NCI-H2081 treated with DMSO at 0.1 percent for 48 hours (cell line): ENCODE measurements at places on chromosomes 7 and 10.

GRCh38 chr7:38222481-38223096 lies 44.5 kb downstream of the STARD3NL start:
- DNase-seq, result peak; percentile 40

- DNase-seq, result no peak
These were observed 455.7 kb downstream of the DNAJB6 start for GRCh38 chr7:157792241-157793086.

DNA sequence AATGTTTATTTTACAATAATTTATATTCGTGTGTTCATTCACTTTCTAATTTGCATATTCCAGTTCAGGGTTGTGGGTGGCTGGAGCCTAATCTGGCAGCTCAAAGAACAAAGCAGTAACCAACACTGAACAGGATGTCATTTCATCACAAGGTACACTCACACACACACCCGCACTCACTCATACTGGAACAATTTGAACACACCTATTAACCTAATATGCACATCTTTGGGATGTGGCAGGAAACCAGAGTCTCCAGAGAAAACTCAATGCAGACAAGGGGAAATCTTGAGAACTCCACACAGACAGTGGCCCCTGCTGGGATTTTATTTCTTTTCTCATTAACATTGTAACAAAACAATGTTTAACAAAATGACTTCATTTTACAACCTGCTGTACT lies 97.4 kb downstream of the TWIST1 start:
- no peak for DNase-seq

DNA sequence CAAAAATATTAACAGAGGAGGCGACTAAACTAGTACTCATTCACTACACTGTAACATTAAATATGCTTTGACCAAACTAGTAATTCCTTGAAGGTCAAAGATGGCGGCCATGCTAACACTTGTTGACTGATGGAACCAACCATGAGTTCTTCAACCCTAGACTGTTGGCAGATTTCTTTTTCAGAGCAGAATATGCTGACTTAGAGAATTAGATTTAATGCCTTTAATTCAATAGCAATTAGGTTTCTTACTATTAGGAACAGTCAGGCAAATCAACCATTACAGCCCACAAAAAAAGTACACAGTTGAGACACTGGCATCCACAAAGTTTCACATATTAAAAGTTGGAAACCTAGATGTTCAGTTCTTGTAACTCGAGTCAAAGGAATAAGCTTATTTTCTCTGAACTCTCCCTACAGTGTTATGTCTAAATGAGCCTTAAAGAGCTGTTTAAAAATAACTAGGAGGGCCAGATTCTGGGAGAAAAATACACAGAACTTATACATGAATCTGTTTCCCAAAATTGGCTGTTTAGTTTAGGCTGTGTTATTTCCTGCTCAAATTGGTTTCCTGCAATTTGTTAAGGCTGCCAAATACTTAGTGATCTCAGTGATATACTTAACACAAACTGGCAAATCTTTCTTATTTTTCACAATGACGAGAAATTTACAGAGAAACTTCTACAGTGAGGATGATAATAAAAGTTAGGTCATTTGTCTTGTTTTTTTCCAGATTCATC lies 17.6 kb downstream of the CHCHD3 start:
- no peak for DNase-seq

- no peak for DNase-seq
These were observed 195.5 kb downstream of the SLC25A13 start for GRCh38 chr7:96126382-96126781.

DNA sequence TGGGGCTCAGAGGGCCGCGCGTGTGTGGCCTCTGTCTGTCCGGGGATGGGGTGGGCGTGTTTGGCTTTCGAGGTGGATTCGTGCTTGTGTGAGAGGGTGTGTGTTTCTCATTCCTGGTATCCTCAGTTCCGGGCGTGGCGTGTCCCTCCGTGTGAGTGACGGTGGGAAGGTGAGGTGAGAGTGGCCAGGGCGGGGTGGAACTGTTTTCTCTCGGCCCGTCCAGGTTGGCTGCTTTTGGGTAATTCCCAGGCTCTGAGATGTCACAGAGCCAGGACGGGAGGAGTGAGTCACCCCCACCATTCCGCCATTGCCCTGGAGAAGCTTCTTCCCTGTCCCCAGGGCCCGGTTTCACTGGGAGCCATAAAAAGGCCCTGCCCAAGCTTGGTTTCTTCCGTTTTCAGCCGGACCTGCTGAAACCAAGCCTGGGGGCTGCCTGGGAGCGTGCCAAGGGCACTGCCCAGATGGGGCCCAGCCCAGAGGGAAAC lies 21.3 kb upstream of the CLDN4 start:
- DNase-seq, result no peak

- no peak for DNase-seq
These were observed 14.0 kb downstream of the AMZ1 start for GRCh38 chr7:2701832-2702593.

DNA sequence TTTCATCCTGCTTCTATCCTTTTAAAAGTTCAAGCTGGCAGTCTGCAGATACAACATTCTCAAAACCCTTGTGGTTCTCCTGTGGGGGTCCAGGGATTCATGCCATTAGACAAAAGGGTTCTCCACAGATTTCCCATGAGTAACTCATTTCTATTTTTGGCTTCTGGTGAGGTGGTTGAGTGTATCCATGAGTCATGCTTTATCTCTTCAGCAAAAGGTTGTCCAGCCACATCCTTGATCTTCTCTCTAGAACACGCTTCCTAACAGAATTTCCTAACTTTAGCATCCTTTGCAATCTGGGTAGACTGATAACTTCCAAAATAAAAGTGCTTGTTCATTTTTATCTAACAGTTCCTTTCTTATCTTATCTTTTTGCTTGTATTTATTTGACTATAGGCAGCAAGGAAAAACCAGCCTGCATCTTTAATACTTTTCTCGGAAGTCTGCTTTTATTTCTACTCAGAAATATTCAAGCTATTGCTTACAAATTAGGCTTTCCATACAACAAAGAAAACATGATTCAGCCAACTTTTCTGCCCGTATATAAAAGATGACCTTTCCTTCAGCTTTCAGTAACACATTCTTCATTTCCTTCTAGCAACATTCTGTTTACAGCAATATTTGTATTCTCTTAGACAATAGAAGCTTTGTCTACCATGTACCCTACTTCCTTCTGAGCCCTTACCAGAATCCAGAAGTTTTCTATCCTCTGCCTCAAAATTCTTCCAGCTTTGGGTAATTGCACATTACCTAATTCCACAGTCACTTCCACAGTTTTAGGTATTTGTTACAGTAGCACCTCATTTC lies 79.3 kb upstream of the IL6 start:
- no peak for DNase-seq

- no peak for DNase-seq
These were observed 9.4 kb downstream of the NXPH1 start for GRCh38 chr7:8442814-8443304.

DNA sequence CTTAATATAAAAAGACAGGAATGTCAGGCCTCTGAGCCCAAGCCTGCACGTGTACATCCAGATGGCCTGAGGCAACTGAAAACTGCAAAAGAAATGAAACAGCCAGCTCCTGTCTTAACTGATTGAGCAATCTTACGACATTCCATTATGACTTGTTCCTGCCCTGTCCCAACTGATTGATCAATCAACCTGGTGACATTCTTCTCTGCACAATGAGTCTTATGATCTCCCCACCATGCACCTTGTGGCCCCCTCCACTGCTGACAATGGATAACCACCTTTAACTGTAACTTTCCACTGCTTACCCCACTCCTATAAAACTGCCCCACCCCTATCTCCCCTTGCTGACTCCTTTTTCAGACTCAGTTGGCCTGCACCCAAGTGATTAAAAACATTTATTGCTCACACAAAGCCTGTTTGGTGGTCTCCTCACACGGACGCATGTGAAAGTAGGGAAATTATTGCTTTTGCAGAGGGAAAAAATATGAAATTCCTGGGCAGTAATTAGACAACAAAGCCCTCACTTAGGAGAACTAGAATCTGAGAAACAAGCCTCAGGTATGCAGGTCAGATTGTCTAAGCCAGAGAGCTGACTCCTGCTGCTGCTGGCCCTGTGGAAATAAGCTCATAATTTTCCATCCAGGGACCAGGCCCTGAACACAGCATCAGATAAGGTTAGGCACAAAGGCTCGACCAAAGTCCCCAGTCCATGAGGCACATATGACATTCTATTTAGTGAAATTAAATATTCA lies 5.3 kb downstream of the CYP3A7 start:
- no peak for DNase-seq

- DNase-seq, result no peak
These were observed 312.4 kb downstream of the CACNA2D1 start for GRCh38 chr7:82131215-82131614.

DNA sequence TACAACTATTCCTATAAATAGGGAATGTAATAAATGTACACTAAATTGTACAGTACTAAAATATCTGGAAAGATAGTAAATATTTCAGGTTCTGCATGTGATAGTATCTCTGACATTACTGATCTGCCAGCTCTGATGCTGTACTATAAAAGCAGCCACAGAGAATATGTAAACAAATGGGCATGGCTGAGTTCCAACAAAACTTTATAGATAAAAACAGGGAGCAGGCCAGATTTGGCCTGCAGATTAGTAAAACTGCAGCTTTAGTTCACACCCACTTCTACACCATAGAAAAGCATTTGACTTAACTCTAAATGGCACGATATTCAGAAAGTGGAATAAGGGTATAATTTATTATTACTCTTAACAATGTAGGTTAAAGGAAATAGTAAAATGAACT lies 18.8 kb upstream of the TLL2 start:
- DNase-seq, result no peak

- no peak for DNase-seq
These were observed 377.2 kb downstream of the PARD3 start for GRCh38 chr10:34437906-34438305.

- no peak for DNase-seq
These were observed 61.0 kb downstream of the FAS start for GRCh38 chr10:89051593-89051992.

DNA sequence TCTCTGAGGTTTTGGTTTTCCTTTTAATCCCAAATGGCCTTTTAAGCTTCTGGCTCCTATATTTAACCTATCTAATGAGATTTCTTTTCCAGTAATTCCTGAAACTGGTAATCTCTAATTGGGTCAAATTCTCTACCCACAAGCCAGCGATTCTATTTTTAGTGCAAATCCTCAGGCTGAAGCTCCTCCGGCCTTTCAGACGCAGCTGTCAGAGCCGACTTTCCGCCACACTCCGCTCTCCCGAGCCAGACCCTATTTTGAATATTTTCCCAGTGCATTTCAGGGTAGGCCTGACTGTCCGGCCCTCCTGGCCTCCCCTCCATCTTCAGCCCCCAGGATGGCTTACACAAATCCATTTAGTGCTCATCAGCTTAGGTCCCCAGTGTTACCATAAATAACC lies 9.7 kb upstream of the ADCY1 start:
- no peak for DNase-seq

- no peak for DNase-seq
These were observed 1.4 kb upstream of the THSD7A start for GRCh38 chr7:11833431-11833830.

- DNase-seq, result no peak
These were observed 38.4 kb upstream of the ENO4 start for GRCh38 chr10:116810895-116811294.

DNA sequence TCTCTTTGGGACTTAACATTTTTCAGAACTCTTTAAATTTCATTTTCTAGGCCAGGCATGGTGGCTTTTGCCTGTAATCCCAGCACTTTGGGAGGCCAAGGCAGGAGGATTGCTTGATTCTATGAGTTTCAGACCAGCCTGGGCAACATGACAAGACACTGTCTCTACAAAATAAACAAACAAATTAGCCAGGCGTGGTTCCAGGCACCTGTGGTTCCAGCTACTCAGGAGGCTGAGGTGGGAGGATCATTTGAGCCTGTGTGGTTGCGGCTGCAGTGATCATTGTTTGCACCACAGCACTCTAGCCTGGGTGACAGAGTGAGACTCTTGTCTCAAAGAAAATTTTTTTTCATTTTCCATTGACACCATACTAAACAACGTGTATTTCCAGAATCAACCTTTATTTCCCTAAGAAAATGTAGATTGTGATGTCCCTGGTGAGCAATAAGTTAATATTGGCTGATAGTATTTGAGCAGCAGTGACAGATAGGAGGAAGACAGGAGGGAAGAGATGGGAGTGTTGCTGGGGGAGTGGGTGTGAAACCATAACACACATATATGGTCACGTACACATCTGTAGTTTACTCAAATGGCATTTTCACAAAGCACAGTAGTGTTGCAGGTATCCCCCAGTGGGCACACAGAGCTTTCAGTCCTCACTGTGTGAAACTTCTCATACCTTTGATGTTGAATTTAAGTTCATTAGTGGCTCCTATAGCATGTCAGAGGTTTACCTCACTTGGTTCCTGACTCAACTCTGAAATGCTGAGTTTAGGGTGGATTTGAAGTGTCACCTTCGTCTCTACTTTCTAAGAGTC lies 205.6 kb downstream of the AUTS2 start:
- DNase-seq, result no peak

- DNase-seq, result no peak
These were observed 212.3 kb downstream of the DKK1 start for GRCh38 chr10:52526251-52526823.

DNA sequence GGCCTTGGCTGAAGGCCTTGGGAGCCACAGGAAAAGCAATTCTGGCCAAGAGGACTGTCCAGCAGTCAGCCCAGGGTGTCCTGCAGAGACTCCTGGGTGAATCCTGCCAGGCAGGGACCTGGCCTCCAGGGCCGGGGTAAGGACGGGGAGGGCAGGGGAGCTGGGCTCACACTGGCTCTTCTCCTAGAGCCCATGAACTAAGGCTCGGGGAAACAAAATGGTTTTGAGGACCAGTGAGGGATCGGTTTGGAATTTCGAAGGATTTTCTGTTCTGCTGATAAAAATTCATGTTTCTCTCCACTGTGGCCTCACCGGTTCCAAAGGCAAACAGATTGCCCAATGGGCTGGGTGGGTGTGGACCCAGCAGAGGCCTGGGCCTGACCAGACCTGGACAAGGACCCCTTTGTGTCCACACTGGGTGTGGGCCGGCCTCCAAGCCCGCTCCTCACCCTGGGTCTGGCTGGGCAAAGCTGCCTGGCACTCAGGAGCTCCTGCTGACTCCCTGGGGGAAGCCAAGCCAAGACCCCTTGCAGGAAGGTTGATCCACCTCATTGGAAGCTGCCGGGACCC lies 27.3 kb downstream of the FAM20C start:
- DNase-seq, result no peak

GRCh38 chr7:31418928-31419327 lies 78.4 kb upstream of the NEUROD6 start:
- no peak for DNase-seq

DNA sequence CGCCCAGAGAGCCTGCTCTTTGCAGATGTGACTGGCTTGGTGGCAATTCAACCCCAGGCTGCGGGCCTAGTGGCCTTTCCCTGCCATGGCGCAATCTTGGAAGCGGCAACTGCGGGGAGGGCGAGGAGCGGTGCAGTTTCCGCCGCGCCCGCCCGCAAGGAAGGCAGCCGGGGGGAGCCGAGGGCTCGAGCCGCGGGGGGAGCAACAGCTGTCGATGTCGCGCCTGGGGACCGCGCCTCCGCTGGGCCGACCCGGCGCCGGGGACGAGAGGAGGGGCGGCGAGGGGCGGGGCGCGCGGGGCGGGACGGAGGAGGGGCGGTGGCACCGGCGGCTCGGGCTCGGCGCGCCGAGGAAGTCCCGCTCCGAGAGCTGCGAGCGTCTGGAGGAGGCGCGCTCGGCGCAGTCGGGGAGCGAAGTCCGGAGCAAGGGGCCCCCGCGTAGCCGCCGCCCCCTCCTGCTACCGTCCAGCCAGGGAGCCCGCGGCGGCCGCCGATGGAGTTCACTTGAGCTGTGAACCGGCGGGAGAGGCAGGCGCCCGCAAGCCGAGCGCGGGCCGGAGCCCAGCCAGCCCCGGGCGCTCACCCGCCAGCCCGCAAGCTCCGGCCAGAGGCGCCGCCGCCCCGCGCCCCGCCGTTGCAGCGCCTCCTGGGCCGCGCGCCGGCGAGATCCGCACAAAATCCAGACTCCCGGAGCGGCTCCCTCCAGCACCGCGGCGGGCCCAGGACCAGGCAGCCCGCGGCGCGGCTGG lies 438.1 kb upstream of the GALNT17 start:
- DNase-seq, result peak; percentile 69
